Activated CD4-positive, alpha-beta T cell treated with anti-CD3 and anti-CD28 coated beads, Interleukin-2, amount 10 ng/mL, durations not matched to agents 24 days and 14 days (primary cell): ENCODE measurements at places on chromosomes 5 and 9. TPM values are rescaled to one million over a fixed set of nuclear protein-coding genes. Genes with fewer than 3 reads are reported as not detected.

The CAVIN4 gene
- 0.19 and 0.21 TPM in 2 replicates for total RNA-seq

The ZNF883 gene
- 0.24 TPM in 1 of 2 replicates, not detected in the other for total RNA-seq

- DNase-seq: no peak
Observed at GRCh38 chr5:167638816-167639215, 652.6 kb upstream of the WWC1 start.

DNA sequence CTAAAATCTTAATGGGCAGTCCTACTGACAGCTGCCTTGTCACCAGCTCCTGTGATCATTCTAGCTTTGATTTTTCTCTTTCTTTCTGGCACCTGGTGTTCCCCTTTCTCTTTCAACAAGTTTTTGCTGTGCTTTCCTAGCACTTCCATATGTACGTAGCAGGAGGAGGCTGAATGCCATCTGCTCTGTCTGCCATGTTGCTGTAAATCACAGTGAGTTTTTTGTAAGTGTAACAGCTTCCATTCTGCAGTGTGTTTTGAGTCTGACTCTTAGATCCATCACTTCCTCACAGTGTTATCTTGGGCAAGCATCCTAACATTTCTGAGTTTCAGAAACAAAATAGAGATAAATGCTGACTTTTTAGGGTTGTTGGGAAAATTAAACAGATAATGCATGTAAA lies 247.9 kb downstream of the DOCK8 start:
- DNase-seq: no peak

- no peak for DNase-seq
Observed at GRCh38 chr9:132908635-132909034, 29.9 kb downstream of the SPACA9 start.

DNA sequence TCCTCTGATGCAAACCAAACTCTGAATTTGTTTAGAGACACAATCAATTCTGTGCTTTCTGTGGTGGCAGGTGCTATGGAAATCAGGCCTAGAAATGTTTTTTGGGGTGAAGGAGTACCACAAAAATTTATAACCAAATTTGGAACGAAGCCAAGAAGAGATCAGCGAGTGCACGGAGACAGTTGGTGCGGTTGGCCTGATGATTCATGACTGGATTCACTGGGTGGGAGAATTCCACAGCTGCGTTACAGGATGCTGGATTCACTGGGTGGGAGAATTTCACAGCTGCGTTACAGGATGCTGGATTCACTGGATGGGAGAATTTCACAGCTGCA lies 135.6 kb upstream of the IRX4 start:
- DNase-seq: no peak
